ENCODE measurements at places on chromosomes 11 and 22.

DNA sequence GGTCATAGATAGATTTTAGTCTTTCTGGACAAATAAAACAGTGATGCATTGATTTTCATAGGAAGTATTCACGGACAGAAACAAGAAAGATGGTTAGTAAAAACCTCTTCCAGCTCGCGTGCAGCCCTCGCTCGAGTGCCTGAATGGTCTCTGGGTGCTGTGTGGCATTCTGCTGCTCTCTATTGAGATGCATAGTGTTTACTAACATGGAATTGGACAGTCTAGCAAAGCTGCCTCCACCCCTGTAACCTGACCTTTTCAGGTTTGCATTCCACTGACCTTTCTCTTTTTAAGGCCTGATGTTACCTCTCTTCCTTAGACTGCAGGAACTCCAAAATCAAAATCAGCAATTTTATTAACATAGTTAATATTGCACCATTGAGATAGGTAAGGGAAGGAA, 643.4 kb downstream of the JRKL start:
- DNase-seq = no peak

- DNase-seq = no peak
Measured at GRCh38 chr22:49763138-49763537, 64.5 kb downstream of the BRD1 start.

- no peak for DNase-seq
Measured at GRCh38 chr11:73478737-73479347, 102.6 kb downstream of the RELT start.

DNA sequence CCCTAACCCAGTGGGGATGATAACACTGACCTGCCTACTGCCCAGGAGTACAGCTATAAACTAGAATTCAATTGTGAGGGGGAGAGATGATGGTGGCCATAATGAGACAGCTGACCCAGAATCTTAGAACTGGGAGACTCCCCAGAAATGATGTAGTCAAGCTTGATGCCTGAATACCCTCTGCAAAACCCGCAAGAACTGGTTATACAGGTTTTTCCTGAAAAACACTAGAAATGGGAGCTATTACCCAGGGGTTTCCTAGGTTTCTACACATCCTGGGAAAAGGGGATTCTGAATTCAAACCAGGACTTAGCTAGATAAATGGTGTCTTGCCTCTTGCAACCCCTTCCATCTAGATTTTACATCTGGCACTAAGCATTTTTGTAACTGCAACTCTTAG, 113.8 kb upstream of the NARS2 start:
- no peak for DNase-seq

DNA sequence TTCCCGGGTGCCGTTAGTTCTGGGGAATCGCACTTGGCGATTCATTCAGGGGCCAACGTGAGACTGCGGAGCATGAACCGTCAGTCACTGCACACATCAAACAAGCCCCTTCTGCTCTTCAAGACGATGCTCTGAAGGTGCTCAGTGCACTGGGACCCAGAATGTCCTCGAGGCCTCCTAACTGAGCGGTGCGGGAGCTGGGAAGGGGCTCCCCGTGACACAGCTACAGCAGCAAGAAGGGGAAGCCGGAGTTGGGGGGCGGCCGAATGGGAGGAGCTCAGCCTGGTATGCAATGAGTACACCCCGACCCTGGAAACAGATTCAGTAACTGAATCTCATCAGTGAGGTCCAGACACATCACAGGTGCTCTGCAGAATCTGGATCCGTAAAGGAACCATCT, 150.8 kb downstream of the SHANK2 start:
- DNase-seq = no peak

All from NCI-H187 treated with DMSO at 0.1 percent for 48 hours (cell line).